ENCODE measurements at places on chromosomes 7 and 10.

DNA sequence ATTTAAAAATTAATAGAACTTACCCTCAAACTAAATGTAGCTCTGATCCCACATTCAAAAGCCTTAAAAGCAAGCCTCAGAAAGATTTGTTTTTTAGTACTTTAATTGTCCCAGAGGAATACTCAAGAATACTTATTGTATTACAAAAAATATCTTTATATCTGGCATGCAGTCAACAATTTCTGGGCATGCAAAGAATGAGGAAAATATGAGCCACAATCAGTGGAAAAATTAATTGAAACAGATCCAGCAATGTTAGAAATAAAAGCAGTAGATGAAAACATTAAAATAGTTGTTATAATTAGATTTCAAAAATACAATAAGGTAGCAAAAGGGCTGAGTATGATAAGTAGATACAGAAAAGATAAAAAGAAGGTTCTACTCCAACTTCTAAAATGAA is 154.7 kb downstream of the PON1 start:
- no peak for DNase-seq

- DNase-seq, result no peak
Measured at GRCh38 chr7:24692592-24692991, 64.7 kb downstream of the GSDME start.

DNA sequence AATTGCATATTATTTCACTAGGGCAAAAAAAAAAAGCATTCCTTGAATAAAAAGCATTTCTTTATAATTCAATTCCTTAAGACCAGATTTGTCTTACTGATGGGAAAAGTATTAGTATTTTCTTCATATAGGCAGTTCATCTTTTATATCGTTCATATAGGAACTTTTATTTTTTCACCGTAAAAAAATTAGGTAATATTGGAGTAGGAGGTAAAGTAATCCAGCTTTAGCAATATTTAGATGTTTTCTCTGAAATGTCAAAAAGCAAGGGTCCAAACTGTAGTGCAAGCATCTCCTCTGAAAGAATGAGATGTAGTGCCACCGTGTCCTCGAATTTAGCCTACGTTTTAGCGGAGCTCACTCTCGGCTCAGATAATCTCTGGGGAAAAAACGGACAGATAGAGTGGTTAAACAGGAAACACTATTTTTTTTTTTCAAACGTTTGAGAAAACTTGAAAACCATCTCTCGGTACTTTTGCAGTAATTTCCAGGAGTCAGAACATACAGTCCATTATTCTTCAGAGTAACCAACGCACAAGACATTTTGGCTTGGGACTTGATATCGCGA is 5.5 kb upstream of the SPAG6 start:
- DNase-seq, result no peak

GRCh38 chr7:74306730-74307469 is 17.7 kb downstream of the CLIP2 start:
- DNase-seq, result no peak

GRCh38 chr7:25383402-25383801 is 155.1 kb upstream of the NPVF start:
- no peak for DNase-seq

DNA sequence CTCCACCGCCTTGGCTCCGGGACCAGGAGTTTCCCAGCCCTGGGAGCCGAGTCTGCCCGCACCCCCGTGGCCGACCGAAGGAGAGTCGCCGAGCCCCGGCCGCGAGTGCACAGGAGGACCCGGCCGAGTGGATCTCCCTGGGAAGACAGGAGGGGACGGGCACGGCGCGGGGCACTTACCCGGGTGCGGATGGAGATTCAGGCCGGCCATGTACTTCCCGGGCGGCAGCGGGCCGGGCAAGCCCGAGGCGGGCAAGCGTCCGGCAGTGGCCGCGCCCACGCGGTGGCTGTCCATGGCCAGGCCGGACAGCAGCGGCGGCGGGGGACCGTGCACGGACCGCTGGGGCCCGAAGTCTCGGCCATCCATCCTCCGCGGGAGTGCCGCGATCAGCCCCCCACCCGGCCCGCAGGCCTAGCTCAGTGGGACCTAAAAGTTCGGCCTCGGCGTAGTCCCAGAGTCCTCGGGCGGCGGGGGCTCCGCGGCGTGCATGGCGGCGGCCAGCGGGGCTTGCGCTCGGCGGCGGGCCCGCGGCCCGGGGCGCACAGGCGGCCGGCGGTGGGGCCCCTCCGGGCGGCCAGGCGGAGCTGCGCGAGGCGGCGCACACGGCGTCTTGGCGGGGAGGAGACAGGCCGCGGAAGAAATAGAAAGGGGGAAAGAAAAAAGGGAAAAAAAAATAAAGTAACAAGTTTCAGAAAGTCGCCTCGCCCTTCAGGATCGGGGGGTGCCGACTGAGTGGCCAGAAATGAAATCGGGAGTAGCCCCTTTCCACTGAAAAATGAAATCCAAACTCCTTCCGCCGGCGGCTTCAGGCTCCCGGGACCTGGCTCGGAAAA is 2.5 kb downstream of the TNRC18 start:
- DNase-seq, result no peak

DNA sequence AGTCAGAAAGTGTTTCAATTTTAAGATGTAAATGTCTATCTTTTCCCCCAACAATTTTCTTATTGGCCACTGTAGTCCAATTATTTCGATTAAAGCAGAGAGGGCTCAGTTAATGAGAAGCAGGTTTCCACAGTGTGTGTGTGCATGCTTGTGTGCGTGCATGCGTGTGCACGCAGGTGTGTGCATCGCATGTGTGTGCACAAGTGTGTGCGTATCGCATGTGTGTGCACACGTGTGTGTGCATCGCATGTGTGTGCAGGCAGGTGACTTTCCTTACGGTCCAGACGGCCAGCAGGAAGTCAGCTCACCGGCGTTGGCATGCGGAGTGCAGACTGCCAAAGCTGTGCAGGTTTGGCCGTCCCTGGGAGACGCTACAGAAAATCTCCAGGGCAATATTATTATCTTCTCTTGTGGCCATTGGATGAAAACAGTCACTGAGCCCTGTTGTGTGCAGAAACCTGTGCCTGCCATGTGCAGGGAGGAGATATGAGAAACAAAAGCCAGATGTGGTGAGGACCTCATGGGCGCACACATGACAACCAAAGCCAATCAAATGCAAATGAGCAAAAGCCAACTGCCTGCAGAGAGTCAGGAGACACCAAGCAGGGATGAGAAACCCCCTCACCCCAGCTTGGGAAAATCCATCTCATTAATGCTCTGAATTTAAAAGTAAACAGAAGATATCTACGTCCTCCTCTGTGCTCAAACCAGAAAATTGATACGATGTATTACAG is 70.4 kb downstream of the C10orf90 start:
- DNase-seq, result no peak

GRCh38 chr10:121687095-121687813 is 89.0 kb upstream of the FGFR2 start:
- no peak for DNase-seq

GRCh38 chr10:78805176-78805575 is 263.6 kb upstream of the ZMIZ1 start:
- DNase-seq, result no peak

DNA sequence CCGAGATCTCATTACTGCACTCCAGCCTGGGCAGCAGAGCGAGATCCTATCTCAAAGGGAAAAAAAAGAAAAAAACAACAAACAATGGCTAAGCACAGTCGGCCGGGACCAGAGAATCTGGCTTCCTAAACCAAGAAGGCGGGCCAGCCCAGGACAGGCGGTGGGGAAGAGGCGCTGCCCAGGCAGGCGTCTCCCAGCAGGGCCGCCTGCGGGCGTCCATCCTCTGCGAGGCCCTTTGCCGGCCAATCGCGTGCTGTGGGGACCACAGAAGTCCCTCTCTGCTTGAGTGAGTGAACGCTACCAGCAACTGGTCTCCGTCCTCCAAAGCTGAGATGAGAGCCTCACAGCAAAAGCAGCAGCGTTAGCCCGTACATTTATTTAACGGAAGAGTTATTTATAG is 14.7 kb upstream of the BMS1 start:
- no peak for DNase-seq

- no peak for DNase-seq
Measured at GRCh38 chr7:2145835-2146580, 86.7 kb downstream of the MAD1L1 start.

- no peak for DNase-seq
Measured at GRCh38 chr10:121490871-121491519, 107.2 kb downstream of the FGFR2 start.

DNA sequence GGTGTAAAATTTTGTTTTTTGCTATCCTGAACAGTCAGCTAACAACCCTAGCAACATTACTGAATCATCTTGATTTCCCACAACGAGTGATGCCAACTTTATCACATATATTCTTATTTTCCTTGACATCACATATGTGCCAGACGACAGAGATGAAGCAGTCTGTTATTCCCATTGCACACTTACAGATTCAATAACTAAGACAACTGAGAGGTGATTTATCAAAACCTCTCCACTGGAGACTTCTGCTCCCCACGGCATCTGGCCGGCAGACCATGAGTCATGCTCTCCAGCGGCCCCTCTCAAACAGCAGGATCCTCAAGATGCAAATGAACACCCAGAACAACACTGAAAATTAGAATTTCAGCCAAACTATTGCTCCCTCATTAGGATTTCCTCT is 57.1 kb downstream of the AMPH start:
- DNase-seq, result no peak

GRCh38 chr10:133248334-133248715 is 10.7 kb downstream of the VENTX start:
- no peak for DNase-seq

DNA sequence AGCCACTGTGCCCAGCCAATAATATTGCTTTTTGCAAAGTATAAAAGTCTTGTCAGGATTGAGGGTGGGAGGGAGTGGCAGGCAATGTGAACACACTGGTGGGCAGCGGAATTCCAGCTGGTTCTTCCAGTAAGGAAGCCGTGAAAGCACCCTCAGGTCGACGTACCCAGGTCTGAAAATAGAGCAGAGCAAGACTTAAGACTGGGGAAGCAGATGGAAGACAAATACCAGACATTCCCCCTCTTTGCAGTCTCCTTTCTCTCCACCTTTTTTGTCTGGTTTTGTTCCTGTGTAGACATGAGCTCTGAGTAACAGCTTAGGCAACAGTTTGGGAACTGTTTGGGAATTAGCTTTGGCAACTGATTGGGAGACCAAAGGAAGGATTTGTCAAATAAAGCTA is 17.6 kb upstream of the CSTF2T start:
- DNase-seq, result no peak

- DNase-seq, result no peak
Measured at GRCh38 chr10:93186653-93187052, 113.0 kb downstream of the CYP26A1 start.

GRCh38 chr7:17155529-17155928 is 142.9 kb upstream of the AHR start:
- no peak for DNase-seq

GRCh38 chr10:52353205-52353604 is 39.1 kb downstream of the DKK1 start:
- no peak for DNase-seq

DNA sequence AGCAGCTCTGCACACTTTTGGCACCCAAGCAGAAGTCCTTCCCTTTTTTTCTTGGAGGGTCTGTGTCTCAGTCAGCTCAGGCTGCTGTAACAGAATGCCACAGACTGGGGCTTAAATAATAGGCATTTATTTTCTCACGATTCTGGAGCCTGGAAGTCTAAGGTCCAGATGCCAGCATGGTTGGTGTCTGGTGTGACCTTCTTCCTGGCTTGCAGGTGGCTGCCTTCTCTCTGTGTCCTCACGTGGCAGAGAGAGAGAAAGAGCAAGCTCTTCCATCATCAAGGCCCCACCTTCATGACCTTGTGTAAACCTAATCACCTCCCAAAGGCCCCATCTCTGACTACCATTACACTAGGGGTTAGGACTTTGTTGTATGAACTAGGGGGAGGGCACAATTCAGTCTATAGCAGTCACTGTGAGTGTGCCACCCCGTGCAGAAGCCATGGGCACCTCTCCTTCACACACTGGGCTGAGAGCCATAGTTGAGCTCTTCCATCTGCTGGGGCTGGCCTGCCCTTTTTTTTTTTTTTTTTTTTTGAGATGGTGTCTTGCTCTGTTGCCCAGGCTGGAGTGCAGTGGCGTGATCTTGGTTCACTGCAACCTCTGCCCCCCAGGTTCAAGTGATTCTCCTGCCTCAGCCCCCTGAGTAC is 80.3 kb downstream of the OAT start:
- no peak for DNase-seq

GRCh38 chr10:123804716-123805115 is 86.9 kb downstream of the CPXM2 start:
- no peak for DNase-seq

DNA sequence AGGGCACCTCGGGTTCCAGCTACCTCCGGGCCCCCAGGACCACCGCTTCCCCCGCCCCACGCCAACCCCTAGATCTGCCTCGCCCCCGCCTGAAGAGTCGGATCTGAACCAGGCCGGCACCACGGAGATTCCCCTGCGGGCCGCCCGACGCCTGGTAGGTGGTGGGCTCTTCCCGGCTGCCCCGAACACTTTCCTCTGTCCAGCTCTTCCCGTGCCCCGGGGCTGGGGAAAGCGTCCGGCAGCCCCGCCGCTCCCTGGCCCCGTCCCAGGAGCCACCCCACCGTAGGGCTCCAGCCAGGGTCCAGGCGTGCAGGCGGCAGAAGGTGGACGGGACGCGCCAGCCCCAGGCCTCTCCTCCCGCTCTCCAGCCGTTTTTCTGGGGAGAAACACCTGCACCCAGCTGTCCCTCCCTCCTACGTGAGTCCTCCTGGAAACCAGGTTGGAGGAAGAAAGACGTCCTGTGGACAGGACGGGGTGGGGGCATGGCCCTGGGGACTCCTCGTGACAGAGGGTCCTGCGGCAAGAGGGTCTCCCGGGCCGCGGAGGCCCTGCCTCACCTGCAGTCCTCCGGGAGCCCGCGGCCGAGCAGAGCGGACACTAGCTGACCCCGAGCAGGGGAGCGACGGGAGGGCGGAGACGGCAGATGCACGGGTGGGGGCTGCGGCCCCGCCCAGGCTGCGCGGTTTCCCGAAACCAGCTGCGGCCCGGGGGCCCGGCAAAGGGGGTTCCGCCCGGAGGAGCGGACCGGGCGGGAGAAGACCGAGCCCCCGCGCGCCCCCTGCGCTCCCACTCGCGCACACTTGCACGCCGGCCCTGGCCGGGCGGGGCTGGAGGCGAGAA is at the start of gene TMEM176B:
TMEM176B (minus strand) TSS at position 624 of the 840 bp plus-strand sequence. CDS start 3,795 bp downstream, outside the sequence.
- DNase-seq, result no peak

GRCh38 chr7:115297656-115298055 is 375.8 kb downstream of the MDFIC start:
- no peak for DNase-seq
